ENCODE measurements at places on chromosomes 2 and 18.

DNA sequence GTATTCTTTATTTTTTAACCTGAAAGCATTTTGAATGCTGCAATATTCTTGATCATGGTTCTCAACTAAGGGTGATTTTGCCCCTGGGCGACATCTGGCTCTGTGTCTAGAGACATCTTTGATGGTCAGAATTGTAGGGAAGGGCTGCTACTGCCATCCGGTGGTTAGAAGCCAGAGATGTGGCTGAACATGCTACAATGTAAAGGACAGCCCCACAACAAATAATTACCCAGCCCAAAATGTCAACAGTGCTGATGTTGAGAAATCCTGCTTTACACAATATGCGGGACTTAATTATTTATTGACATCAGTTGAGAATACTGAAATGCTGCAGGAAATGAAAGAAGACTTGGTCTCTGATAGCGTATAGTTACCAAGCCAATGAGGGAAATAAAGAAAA lies 37.5 kb upstream of the SERPINB2 start:
- no peak for DNase-seq

GRCh38 chr2:129794540-129794939 lies 184.9 kb upstream of the RAB6C start:
- no peak for DNase-seq

DNA sequence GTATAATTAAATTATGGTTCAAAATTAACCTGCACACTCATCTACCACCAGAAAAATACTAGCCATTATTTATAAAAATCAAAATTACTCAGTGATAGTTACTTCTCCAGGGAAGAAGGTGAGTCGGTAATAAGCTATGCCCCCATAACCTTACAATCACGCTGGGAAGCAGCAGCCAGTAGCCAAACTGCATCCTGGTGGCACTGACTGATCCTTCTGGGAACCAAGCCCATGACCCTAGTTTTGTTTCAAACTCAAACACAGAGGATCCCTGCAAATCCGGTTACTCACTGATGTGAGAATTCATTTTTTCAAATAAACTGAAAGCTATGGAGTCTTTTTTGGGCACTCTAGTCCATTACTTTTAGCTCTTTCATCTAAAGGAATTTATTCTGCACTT lies 88.2 kb upstream of the VWC2L start:
- no peak for DNase-seq

GRCh38 chr2:138689705-138690104 lies 90.5 kb downstream of the NXPH2 start:
- no peak for DNase-seq

DNA sequence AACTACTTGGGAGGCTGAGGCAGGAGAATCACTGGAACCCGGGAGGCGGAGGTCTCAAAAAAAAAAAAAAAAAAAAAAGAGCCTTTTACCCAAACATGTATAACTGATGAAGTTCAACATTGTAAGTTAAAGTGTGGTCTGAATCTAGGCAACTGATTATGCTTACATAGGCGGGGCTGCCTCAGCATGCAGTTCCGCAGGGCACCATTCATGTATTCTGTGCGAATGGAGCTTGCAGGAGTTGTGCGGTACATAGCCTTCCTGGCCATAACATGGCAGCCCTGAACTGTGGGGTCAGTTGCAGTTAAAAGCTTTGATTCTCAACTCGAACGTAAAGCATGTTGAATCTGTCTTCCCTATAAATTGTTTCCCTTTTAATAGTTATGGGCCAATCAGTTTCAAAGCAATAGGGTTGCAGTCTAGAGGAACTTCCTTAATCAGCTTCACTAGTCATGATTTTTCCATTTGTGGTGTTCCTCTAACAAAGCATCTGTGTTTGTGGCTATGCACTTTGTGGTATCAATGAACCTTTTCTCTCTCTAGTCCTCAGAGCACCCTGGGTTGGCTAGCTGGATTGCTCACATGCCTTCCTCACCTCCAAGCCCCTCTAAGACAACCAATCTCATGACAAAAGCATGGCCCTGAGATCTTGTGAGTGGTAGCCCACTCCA lies 30.6 kb upstream of the CEP68 start:
- no peak for DNase-seq

- peak; percentile 41 for DNase-seq
These were observed 9.8 kb upstream of the NDUFV2 start for GRCh38 chr18:9092665-9093064.

- DNase-seq = no peak
These were observed 10.1 kb downstream of the CTIF start for GRCh38 chr18:48548921-48549320.

All from pulmonary artery endothelial cell (primary cell).